Progenitor cell of endocrine pancreas (in vitro differentiated cells): ENCODE measurements at places on chromosomes 4 and X. TPM values are rescaled to one million over a fixed set of nuclear protein-coding genes. Genes with fewer than 3 reads are reported as not detected.

Gene XAGE2
- not detected in 2 replicates for total RNA-seq

Gene DNAAF6
- not detected in 2 replicates for total RNA-seq

Gene ALB
- 11.6 and 13.8 TPM in 2 replicates for total RNA-seq

Gene CLTRN
- total RNA-seq: 2.1 and 2.5 TPM in 2 replicates

Gene NXF2B
- 0.74 and 2.9 TPM in 2 replicates for total RNA-seq

Gene GPC3
- total RNA-seq: 197 and 259 TPM in 2 replicates

Gene GPR50
- total RNA-seq: 0.29 and 0.64 TPM in 2 replicates

Gene MAB21L2
- 0.19 and 0.51 TPM in 2 replicates for total RNA-seq

Gene HEPH
- total RNA-seq: 91.8 and 92.4 TPM in 2 replicates

Gene RHOH
- 4.5 and 5.5 TPM in 2 replicates for total RNA-seq

Gene CORIN
- 0.84 and 1.5 TPM in 2 replicates for total RNA-seq

Gene PDLIM5
- 66.1 and 67.9 TPM in 2 replicates for total RNA-seq

Gene CXCL9
- total RNA-seq: not detected in 2 replicates

Gene L1CAM
- total RNA-seq: 1.4 and 2.4 TPM in 2 replicates

Gene TMEM154
- 0.46 and 0.53 TPM in 2 replicates for total RNA-seq

Gene TEX13D
- total RNA-seq: not detected in 2 replicates

Gene TCEAL7
- 4.9 and 5.1 TPM in 2 replicates for total RNA-seq

Gene ATP7A
- 12.1 and 12.3 TPM in 2 replicates for total RNA-seq

Gene BLOC1S4
- 18.8 and 20.0 TPM in 2 replicates for total RNA-seq

Gene SPANXA1
- not detected in 2 replicates for total RNA-seq

Gene NWD2
- 0.04 and 0.05 TPM in 2 replicates for total RNA-seq

Gene HSFX4
- not detected in 2 replicates for total RNA-seq

Gene LGI2
- total RNA-seq: 17.4 and 19.8 TPM in 2 replicates

Gene INTU
- total RNA-seq: 18.0 and 18.8 TPM in 2 replicates

Gene TTC29
- total RNA-seq: 3.1 and 3.8 TPM in 2 replicates

Gene NDUFA1
- total RNA-seq: 57.7 and 61.8 TPM in 2 replicates

Gene RBMX2
- total RNA-seq: 28.1 and 29.7 TPM in 2 replicates

Gene TIMM8A
- 15.7 and 16.5 TPM in 2 replicates for total RNA-seq

Gene CNKSR2
- 28.0 TPM in 2 replicates for total RNA-seq
